Stimulated activated CD8-positive, alpha-beta memory T cell treated with anti-CD3 and anti-CD28 coated beads, Interleukin-2, amount 100 ng/mL, for 48 hours (primary cell): ENCODE measurements at places on chromosomes 1 and 21.

DNA sequence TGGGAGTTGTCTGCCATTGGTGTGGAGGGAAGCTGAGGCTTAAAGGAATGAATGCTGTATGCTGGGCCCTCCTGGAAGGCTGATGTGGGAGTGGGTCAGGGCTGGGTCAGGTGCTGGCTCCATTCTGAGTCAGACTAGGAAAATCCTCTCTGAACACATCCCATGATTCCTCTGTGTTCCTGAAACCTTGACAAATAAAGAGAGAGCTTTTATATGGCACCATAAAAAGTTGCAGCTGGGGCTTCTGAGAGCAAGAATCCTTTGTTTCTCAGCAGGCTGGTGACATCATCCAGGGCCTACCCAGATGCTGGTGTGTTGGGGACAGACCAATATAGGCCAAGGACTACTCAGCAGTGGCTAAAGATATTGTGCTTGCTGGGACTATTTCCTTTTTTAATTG, 27.8 kb upstream of the NFASC start:
- no peak for DNase-seq

- no peak for DNase-seq
These were observed 1.2 kb upstream of the RIIAD1 start for GRCh38 chr1:151720125-151720524.

- DNase-seq = no peak
These were observed 37.3 kb upstream of the F3 start for GRCh38 chr1:94578856-94579255.

DNA sequence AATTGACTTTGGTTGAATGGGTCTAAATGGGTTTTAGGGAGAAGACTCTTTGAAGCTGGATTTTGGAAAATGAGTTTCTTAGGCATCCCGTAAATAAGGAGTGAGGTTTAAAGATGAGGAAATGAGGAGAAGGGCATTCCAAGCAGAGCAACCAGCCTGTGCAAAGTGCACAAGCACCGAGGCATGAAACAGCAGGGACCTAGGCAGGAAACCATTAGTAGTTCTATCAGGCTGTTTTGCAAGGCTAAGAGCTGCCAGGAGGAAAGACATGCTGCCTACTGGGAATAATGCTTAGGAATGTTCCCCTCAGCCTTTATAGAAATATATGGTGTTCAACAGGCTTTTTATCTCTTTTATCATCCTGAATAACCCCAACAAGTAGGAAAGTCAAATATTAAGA, 153.1 kb upstream of the FGGY start:
- no peak for DNase-seq

- no peak for DNase-seq
These were observed 36.8 kb upstream of the DUSP10 start for GRCh38 chr1:221778535-221779142.

DNA sequence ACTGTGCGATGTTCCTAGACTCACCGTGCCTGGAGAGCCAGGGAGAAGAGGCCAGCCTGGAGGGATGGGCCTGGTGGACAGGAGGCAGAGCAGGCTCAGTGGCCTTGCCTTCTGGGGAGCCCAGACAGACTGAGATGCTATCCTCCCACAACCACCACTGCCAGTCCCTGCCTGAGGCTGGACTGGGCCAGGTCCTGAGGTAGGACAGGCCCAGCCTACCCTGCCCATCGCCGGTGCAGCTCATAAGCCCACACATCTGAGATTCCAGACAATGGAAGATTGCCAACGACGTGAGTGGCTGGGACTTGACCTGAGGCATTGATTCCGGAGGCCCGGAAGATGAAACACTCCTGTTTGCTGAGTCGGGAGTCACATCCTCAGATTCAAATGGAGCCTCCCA, 5.8 kb downstream of the CLEC20A start:
- DNase-seq = no peak

- no peak for DNase-seq
These were observed 54.0 kb downstream of the COLGALT2 start for GRCh38 chr1:183983371-183984105.

DNA sequence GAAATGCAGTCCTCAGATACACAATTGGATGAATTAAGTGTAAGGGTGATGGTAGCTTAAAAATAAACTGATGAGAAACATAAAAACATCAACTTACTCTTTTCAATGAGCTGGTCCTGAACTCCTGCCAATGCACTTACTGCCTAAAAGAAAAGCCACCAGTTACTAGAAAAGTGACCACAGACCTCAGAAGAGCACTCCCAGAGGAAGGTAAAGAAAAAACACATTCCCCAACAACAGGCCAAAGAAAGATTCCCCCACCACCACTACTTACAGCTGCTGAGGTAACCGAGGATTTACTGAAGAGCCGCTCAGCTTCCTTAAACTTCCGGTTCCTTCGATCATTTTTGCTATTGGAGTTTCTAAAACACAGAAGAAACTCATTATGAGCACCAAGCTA, 5.4 kb downstream of the MEAF6 start:
- no peak for DNase-seq

DNA sequence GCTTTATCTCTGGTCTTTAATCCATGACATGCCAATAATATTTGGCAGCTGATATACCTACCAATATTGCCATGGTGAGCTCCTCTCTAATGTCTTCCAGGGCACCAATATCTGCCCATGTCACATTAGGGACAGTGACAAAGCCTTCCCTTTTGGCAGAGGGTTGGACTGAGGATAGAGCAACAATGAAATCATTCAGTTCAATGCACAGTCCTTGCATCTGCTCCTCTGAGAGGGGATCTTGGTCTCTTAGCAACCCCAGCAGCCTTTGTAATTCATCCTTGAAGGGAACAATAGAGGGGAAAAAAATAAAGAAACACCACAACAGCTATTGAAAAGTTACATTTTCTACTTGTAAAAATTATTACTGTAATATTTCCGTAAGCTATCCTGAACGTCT, 42.3 kb downstream of the NVL start:
- no peak for DNase-seq

- no peak for DNase-seq
These were observed 251.6 kb downstream of the KIF26B start for GRCh38 chr1:245406426-245406825.

- no peak for DNase-seq
These were observed at the start of gene ZNF436 for GRCh38 chr1:23369335-23370013. ZNF436 (minus strand) TSS chr1:23369836; CDS start chr1:23368005, 1,831 bp downstream.

GRCh38 chr21:44012474-44013379, 618 bp downstream of the TRAPPC10 start:
- DNase-seq = peak; percentile 90

DNA sequence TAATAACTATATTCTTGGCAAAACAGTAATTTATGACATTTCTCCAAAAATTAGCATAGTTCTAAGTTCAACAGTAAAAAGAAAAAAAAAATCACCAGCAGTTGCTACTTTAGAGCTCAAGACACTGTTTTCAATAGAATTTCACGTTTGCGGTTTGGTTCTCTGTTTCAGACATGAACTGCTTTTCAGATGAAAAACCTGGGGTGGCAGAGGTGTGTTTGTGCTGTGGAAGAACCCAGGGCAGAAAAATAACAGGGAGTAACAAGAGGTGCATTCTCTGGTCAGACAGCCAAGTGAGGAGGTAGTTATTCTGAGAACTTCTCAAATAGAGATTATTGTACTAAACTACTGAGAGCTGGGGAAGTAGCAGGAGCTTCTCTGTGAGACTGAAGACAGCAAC, 9.0 kb downstream of the NRAS start:
- DNase-seq = no peak

DNA sequence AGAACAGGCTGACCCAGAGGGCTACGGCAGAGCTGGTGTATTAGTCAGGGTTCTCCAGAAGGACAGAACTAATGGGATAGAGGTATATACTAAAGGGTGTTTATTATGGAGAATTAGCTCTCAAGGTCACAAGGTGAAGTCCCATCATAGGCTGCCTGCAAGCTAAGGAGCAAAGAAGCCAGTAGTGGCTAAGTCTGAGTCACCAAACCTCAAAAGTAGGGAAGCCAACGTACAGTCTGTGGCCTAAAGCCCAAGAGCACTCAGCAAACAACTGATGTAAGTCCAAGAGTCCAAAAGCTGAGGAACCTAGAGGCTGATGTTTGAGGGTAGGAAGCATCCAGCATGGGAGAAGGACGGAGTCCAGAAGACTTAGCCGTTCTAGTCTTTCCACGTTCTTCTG, 179.2 kb downstream of the BACH1 start:
- DNase-seq = no peak

DNA sequence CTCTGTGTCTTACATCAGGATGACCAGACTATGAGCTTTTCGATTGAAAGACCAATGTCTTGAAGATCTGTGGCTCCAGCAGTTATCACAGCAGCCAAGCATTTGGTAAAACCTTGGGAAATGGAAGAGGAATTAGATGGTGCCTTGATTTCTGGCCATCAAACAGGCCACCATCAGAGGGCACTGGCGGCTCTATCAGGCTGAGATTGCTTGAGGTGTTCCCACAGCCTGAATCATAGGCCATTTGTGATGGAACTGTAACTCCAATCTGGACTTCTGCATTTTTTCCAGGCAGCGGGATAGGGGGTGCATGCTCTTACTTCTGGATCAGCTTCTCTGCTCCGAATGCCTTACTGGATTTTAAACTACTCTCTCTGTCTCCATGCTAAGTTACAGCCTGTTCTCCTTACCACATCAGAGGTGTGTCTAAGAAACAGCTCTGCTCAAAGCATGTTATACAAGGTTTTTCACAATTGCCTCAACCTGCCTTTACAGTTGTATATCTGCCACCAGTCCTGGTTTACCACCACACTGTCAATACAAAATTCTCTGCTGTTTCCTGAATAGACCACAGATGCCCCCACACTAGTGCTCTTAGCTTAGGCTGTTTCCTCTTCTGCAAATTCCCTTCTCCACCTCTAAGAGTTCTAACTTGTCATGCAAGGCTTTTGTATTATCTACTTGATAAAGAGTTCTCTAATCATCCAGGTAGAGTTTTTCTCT, 180.9 kb downstream of the PTGER3 start:
- no peak for DNase-seq

- no peak for DNase-seq
These were observed 29.6 kb upstream of the C1orf105 start for GRCh38 chr1:172390683-172391551.

- DNase-seq = no peak
These were observed at the start of gene GUCA2A for GRCh38 chr1:42164551-42165420. GUCA2A (minus strand) TSS chr1:42164745; CDS start chr1:42164712, 33 bp downstream.

DNA sequence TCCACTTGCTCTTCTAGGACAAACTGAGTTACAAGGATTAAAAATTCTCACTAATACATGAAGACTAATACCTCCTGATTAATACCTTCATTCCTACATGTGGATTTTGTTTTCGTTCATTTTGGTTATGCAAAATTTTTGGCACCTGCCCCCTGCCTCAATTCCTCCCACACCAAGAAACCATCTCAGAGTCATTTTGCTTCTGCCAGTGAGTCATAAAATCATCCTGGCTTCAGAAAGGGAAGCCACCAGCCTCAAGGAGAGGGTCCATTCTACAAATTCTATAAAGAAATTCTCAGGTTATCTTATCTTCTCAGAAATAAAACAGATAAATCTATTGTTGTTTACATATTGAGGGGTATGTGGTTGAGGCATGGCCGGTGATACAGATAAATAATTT, 103.2 kb upstream of the COA6 start:
- DNase-seq = no peak

DNA sequence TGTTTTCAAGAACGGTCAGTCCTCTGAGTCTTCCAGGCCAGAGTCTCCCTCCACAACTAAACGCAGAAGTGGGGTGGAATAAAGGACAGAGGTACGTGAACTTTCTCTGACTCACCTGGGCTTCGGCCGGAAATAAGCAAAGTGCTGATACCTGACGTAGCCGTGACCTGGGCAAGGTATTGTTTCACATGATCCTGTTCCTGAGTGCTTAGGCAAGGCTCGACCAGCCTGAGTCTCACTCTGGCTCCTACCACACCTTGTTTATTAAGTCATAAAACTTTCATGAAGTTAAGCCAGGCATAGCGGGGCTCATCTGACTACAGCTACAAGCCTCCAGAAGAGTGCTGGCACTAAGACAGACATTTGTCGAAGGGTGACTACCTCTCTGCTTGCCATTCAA, 327.5 kb downstream of the SETD4 start:
- DNase-seq = no peak
